ENCODE measurements at places on chromosomes 12 and 14.

DNA sequence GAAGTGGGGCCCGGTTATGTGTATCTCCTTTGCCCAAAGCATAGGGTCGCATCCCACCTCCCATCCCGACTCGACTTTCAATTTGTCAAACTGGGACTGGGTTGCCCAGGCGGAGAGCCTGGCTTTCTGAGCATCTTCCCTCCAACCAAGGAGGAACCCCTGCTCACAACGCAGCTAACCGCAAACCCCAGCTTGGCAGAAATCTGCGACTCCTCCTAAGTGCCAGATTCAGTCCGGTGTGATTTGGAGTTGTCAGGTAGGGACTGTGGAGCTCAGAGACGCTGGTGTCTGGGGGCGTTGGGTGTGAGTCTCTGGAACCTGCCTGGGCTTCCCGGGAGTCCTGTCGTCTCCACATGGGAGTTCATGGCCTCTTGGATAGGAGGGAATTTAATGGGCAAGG lies 1126.7 kb downstream of the AACS start:
- DNase-seq, result no peak

- no peak for DNase-seq
Measured at GRCh38 chr14:68733086-68733914, 59.6 kb downstream of the ZFP36L1 start.

- no peak for DNase-seq
Measured at GRCh38 chr14:51428981-51429380, 188.9 kb downstream of the TMX1 start.

- DNase-seq, result no peak
Measured at GRCh38 chr14:87712396-87713090, 280.4 kb downstream of the GALC start.

- no peak for DNase-seq
Measured at GRCh38 chr12:22037947-22038346, 8.1 kb upstream of the CMAS start.

DNA sequence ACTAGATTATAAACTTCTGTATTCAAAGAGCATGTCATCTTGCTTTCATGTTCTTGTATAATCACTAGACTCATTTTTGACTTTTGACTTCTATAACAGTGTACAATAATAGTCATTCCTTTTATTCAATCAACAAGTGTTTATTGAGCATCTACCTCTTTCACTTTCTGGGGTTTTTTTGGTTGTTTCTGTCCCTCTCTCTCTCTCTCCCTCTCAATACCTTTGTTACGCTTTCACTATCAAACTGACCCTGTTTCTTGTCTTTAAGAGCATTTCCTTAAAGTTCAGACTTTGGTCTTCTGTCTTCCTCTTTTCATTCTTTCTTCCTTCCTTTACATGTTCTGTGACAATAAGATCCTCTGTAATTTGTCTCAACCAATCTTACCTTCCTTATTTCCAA lies 49.5 kb downstream of the GPR137C start:
- DNase-seq, result no peak

DNA sequence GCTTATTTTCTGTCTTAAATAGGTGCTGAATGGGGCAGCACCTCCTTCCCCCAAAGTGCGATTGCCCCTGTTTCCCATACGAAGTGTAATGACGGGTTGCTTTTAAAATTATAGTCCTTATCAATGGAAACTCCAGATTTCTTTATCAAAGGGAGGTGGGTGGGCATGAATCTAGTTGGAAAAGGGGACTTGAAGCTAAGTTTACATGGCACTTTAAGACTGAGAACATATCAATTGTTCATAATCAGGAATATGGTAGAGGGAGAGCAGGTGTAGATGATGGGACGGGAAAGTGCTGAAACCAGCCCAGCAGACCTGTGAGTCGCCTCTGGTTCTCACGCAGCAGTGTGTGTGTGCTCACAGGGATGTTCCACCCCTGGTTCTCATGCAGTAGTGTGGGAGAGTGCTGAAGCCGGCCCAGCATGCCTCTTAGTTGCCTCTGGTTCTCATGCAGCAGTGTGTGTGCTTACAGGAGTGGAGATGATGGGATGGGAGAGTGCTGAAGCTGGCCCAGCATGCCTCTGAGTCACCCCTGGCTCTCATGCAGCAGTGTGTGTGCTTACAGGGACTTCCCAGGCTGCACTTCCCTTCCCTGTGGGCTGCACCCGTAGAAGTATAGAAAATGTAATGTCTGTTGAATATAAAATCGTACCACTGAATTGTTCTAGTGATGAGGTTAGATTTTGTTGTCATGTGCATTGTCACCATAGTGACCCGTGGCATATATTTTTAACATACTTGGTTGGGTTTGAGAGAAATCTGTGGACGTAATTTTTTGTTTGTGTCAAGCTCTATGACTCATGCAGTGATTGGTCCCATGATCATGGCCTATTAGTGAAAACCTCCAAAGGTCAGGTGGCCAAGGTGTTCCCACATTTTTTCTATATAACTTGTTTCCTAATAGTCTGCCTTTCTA lies 51.6 kb downstream of the GPATCH2L start:
- DNase-seq, result no peak

GRCh38 chr12:130878193-130879185 lies 6.6 kb downstream of the RAN start:
- DNase-seq, result no peak

GRCh38 chr12:26266881-26267280 lies 71.5 kb downstream of the SSPN start:
- DNase-seq, result no peak

- DNase-seq, result no peak
Measured at GRCh38 chr14:62097072-62097471, 334.9 kb downstream of the SNAPC1 start.

DNA sequence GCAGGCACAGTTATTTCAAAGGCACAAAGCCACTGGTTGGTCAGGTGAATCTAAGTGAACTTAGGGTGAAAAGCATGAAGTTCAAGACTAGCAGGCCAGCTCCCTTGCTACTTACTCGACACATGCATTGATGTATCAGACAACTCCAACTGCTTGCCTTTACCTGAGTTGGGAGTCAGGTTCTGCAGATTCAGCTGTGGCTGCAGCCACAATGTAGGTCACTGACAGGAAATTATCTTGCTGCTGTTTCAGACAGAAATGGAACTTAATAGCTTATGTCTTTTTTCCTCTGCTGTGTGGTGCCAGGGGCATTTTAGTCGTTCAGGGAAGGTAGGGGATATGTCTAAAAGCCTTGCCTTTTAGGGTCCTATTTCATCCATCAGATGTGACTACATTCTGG lies 125.6 kb upstream of the RPH3A start:
- DNase-seq, result no peak

GRCh38 chr12:19075711-19076340 lies 53.7 kb upstream of the PLEKHA5 start:
- DNase-seq, result no peak

- no peak for DNase-seq
Measured at GRCh38 chr12:90729736-90730135, 225.2 kb downstream of the CCER1 start.

- no peak for DNase-seq
Measured at GRCh38 chr12:97800561-97800960, 338.0 kb downstream of the RMST start.

DNA sequence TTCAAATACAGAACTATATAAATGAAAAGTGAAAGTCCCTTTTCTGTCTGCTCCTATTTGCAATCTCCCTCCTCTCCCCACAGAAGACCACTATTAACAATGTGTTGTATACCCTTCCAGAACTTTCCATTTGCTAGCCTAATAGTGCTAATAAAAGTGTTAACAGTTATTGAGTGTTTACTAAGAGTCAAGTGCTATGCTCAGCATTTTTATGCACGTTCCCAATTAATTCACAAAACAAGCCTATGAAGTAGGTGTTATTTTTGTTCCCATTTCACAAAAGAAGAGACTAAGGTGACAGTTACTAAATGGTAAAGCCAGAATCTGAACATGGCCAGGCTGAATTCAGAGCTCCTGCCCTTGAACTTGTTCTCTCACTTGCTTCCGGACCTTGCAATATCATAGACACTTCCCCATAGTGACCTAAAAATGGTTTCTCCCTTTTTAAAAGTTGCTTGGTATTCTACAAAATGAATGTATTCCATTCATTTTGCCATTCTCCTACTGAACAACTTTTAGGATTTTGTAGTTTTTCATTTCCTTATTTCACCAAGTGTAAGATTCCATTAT lies 1.6 kb upstream of the PRKAB1 start:
- no peak for DNase-seq

DNA sequence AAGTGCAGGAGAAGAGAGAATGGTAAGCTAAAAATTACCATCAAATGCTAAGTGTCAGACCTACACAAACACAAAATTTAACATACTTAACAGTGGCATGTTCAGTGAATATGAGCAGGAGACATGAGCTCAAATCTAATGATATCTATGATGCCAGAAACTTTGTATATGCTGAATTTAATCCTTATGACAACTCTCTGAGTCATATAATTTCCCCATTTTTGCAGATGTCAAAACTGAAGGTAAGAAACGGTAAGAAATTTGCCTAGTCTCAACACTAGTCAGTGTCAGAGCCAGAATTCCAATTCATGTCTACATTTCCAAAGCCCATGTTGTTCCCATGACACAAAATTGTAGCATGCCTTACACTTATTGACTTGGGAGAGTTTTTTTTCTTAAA lies 375.8 kb downstream of the APAF1 start:
- no peak for DNase-seq

DNA sequence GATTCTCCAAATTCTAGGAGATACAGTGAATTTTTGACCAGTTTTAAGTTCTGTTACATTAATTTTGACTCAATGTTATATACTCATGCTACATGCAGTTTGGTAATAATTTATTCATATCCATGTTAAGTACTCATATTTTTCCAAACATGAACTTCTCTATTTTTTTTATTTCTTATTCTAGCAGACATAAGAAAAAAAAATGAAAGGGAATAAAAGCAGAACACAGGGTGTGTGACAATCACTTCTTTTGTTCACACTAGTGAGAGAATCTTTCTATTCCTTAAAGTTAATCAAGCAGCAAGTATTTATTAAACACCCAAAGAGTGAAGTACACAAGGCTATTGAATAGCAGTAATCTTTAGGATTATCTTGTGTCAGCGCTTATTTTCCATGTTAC lies 171.1 kb upstream of the ATP2B1 start:
- DNase-seq, result no peak

GRCh38 chr14:62854951-62855350 lies 190.3 kb downstream of the KCNH5 start:
- DNase-seq, result no peak

- DNase-seq, result no peak
Measured at GRCh38 chr12:121990692-121991603, 30.7 kb upstream of the BCL7A start.

GRCh38 chr12:42483521-42483790 lies 106.1 kb downstream of the PRICKLE1 start:
- DNase-seq, result peak; percentile 11

GRCh38 chr14:104926619-104927431 lies 2.1 kb downstream of the PLD4 start:
- no peak for DNase-seq

- DNase-seq, result no peak
Measured at GRCh38 chr12:130078852-130079251, 83.4 kb upstream of the FZD10 start.

- no peak for DNase-seq
Measured at GRCh38 chr14:99573000-99573330, 31.0 kb downstream of the CCDC85C start.

All from T-helper 17 cell (primary cell).